ENCODE measurements at places on chromosomes 2 and 18. TPM values are rescaled to one million over a fixed set of nuclear protein-coding genes. Genes with fewer than 3 reads are reported as not detected.

TGFA gene
- total RNA-seq: 2.0 TPM

PLEKHH2 gene
- total RNA-seq: 38.0 TPM

EHBP1 gene
- total RNA-seq: 70.9 TPM

CLEC4F gene
- not detected for total RNA-seq

MC4R gene
- total RNA-seq: not detected

NEB gene
- 3.1 TPM for total RNA-seq

STARD6 gene
- not detected for total RNA-seq

GALNT14 gene
- 1.7 TPM for total RNA-seq

FSIP2 gene
- 0.94 TPM for total RNA-seq

DNA sequence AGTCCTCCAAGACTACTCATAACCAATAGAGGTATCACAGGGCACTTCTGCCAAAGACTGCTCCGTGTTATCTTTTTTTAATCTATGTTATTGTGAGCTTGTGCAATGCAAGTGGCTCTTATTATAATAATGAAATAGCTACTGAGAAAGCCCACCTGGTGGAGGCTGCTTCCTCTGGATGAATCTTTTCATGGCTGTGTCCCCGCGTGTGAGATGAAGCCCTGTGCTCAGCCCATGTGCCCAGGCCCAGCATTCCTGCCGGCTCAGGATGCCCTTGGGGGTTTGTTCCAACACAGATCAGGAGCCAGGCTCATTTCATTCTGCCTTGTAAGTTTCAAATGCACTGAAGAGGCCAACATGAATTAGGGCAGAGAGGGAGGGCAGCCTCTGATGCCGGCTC, 18.7 kb downstream of the APCDD1 start:
- no peak for DNase-seq

GRCh38 chr18:44286049-44286448, 394.6 kb upstream of the SETBP1 start:
- DNase-seq: no peak

- DNase-seq: no peak
Observed at GRCh38 chr18:39205565-39206195, 1640.1 kb upstream of the CELF4 start.

GRCh38 chr2:154375579-154375931, 322.9 kb upstream of the KCNJ3 start:
- no peak for DNase-seq

DNA sequence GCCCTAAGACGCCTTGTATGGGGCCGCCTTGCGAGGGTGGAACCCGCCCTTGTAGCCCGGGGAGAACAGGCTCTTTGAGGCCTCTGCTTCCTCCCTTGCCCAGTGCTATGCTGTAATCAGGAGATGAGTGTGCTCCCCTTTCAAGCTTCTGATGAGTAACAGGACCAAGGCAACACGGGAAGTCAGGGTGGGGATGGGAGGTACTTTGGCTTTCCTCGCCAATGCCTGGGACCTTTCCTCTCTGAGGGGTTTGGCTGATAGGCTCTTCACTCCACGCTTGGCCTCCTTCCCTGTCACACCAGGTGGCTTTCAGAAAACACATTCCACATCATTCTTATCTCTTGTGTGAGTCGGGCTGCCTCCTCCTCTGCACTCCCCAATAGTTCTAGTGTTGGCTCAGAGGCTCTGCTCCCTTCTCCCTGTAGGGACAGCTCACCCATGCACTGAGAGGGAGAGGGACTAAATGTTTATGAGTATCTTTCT, 223.7 kb upstream of the TRIB2 start:
- DNase-seq: peak; percentile 48

GRCh38 chr2:2061091-2061696, 269.9 kb downstream of the MYT1L start:
- DNase-seq: no peak

- no peak for DNase-seq
Observed at GRCh38 chr2:60311524-60311923, 241.9 kb downstream of the BCL11A start.

- DNase-seq: no peak
Observed at GRCh38 chr2:4551691-4552474, 848.5 kb downstream of the DCDC2C start.

DNA sequence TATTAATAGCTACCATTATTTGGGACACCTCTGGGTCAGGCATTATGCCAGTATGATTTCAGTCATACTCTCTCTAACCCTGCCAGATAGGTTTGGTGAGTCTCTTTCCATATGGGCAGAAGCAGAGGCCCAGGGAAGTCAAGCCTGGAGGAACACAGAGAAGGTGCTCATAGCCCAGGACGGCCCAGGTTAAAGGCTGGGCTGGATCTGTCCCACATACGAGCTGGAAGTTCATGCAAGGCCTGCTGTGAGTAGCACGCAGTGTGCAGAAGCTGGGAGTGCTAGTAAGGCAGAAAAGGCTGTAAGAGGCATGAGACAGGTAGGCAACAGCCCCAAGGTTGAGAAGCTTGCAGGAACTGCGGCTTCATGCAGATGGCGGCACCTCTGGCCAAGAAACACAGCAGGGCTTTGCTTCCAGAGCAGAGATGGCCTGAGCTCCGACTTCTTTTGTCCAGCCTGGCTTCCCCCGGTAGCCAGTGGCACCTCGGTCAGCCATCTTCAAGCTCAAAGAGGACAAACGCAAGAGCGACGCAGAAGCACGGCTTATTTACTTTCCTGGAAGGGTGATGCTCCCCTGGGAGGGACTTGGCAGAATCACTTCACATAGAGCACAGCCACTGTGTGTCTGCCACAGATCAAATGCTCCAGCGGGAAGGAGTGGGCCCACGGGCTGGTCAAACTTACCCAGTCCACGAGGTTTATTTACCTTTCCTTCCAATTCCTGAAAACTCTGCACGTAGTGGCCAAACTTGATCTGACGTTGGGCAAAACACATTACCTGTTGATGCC, 58.5 kb upstream of the MAP4K4 start:
- DNase-seq: no peak

DNA sequence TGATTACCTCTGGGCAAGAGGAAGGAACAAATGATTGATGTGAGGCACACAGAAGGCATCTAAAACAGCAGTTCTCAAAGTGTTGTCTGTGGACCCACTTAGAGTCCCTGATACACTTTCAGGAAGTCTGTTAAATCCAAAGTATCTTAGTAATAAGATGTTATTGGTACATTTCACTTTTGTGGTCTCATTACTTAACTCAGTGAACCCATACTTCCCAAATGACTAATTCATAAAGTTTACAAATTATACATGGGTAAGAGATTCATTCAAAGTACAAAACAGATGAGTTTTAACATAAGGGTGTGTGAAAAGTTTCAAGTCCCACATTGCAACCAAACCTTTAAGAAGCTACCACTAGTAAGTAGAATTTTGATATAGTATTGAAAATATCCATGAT, 440.5 kb downstream of the NUP35 start:
- no peak for DNase-seq

GRCh38 chr18:36775396-36775795, 53.4 kb downstream of the TPGS2 start:
- DNase-seq: no peak

- no peak for DNase-seq
Observed at GRCh38 chr18:71252351-71252865, 963.6 kb downstream of the SOCS6 start.

- DNase-seq: no peak
Observed at GRCh38 chr2:79716266-79716665, 203.4 kb downstream of the CTNNA2 start.

DNA sequence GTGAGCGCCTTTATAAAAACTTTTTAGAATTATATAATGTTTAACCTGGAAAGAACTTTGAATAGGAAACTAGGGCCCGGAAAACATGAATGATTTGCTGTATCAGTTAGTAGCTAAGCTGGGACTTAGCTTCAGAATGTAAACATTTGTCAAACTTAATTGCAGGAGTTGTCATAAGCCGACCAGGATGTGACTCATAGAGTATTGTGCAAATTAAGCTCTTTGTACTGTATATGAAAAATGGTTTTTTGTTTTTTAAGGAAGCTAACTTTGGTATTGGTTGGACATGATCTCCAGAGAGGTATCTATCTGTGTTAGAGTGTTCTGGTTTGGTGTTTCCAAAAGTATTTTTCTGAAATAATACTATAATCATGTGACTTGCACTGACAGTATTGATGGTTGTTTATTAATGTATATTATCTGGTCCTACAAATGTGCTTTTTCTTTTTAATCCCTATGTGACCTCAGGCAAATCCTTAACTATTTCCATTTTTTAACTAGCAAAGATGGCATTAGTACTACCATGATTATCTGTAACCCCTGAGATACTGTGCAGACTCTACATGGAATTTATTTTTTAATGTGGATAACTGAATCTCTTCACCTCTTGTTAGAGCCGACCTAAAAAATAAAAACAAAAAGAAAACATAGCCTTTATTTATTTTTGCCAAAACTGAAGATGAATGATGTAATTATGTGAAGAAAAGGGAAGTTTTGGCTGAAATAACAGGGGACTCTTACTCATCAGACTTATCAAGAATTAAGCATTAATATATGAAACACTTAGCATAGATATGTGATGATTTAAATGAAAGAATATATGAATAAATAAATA, 11.7 kb downstream of the YIPF4 start:
- no peak for DNase-seq

DNA sequence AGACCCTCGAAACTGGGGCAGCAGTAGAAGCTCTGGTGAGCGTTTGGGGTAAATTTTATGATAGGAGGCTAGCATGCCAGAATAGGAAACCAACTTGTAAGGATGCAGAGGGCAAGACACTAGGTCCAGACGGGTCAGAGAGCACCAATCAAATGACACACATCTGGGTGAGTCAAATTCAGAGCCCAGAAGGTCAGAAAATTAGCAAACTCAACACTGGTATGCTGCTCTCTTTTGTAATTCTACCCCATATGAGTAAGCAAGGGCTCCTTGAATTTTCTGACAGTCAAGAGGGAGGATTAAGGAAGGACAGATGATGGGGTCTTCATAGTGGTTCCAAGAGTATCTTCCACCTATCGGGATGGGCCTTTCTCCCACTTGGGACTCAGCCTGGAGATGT, 209.8 kb downstream of the BCL2 start:
- DNase-seq: no peak

DNA sequence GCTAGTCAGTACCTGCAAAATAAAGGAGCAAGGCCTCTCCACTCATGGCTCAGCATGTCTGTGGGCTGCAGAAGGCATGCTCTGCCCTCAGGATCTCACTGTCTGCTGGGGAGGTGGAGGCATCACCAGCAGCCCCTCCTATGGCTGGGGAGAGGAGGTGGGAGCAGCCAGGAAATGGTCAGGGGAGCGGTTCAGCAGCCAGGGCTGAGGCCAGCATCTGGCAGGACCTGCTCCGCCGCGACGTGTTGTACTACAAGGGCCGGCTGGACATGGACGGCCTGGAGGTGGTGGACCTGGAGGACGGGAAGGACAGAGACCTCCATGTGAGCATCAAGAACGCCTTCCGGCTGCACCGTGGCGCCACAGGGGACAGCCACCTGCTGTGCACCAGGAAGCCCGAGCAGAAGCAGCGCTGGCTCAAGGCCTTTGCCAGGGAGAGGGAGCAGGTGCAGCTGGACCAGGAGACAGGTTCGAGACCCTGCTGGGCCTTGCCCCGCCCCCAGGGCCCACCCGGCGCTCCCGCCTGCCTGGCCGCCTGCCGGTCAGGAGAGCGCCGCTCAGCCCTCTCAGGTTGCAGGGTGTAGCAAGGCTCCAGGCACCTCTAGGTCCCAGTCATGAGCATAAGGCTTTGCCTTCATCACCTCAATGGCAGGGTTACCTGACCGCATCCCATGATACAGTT, 49.0 kb downstream of the FAM168B start:
- no peak for DNase-seq

GRCh38 chr2:165162466-165162865, 41.4 kb downstream of the SCN3A start:
- DNase-seq: no peak

DNA sequence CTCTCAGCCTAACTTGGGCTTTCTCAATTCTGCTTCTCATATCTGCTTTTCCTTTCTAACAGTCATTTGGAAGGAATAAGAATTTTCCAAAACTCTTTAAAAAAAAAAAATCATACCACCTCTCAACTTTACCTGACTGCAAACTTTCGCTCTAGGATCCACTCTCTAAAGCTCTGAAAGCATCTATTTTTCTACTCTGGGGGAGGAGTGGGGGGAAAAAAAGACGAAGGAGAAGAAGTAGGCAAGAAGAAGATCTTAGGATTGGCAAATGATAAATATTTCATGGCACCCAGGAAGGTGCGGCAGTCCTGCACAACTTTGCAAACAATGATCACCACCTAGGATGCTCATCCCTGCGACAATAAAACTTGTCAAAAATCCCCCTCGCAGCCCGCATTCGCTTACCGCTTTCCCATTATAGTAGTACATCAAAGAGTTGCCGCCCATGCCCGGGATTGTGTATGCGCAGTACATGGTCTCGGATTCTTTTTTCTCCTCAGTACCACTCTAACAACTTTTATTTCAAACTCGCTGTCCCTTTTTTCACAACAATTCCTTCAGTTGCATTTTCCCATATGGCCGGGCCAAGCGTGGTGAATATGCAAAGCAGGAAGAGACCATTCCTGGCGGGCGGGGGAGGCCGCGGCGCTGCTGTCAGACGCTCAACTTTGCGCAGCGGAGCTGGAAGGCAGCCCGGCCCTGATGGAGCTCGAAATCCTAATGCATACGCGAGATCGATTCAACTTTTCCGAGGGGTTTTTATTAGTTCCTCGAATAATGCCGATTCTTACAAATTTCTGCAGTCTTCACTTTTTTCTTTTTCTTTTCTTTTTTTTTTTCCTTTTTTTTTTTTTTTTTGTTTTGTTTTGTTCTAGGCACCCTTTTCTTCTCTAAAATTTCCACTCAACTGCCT, 266.5 kb downstream of the TCF4 start:
- peak; percentile 96 for DNase-seq

GRCh38 chr18:45801416-45802004, 24.0 kb upstream of the SIGLEC15 start:
- no peak for DNase-seq

DNA sequence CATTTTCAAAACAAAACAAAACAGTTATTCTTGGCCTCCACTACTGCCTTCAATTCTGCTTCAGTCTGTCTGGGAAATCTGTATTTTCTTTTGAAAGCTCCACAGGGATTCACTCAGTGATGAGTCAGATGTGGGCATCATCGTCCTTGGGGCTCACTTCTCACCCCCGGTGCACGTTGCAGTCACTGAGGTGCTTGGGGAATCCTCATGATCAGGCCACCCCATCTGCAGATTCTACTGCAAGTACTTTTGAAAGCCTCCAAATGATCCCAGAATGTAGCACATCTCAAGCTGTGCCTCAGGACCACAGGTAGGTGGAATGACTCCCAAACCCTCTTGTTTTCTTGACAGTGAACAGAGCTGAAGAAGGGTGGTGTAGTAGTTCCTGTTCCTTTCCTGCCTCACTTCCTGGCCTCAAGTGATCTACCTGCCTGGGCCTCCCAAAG, 34.3 kb downstream of the LPIN2 start:
- peak; percentile 68 for DNase-seq

- DNase-seq: no peak
Observed at GRCh38 chr2:56860991-56861390, 677.2 kb downstream of the CCDC85A start.

GRCh38 chr18:75350512-75350839, 77.0 kb downstream of the SMIM21 start:
- DNase-seq: no peak

- DNase-seq: no peak
Observed at GRCh38 chr18:79329786-79330185, 65.9 kb upstream of the NFATC1 start.

GRCh38 chr2:33494155-33494779, 17.8 kb downstream of the RASGRP3 start:
- DNase-seq: no peak

- no peak for DNase-seq
Observed at GRCh38 chr2:110881908-110882307, 149.5 kb downstream of the ACOXL start.

Measured in aorta (tissue), 5 donors.